Liver (tissue), 10 donors: ENCODE measurements at places on chromosomes 5 and 9.
A peak's percentile ranks its signal among the peaks of the same experiment; 100 is the strongest.

DNA sequence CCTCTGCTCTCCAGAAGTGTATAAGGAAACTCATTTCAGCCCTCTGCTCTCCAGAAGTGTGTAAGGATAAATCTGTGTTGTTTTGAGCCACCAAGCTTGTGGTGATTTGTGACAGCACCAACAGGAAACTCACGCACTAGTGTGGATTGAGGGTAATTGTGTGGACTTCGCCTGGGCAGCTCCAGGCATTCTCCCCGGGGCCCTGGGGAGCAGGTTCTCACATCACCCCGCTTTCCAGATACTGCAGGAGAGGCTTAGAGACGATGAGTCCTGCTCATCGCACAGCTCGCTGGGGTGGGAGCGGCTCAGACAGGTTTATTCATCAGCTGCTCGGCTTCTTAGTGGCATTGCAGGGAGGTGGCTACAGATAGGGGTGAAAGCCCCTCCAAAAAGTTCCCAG lies 38.4 kb upstream of the RNF130 start:
- H3K27ac ChIP-seq, result no peak overlapping the region
- no peaks in the 10 kb centered on the region for H3K36me3 ChIP-seq
- no peak for DNase-seq
- no peaks in the 10 kb centered on the region for H3K27me3 ChIP-seq
- no peak overlapping the region for H3K4me3 ChIP-seq

- H3K27me3 ChIP-seq, result no peaks in the 10 kb centered on the region
- H3K4me3 ChIP-seq, result no peak overlapping the region
- H3K4me1 ChIP-seq, result no peaks in the 10 kb centered on the region
- DNase-seq, result no peak
- no peaks in the 10 kb centered on the region for H3K36me3 ChIP-seq
These were observed 80.3 kb downstream of the ADGRV1 start for GRCh38 chr5:90638878-90639277.

DNA sequence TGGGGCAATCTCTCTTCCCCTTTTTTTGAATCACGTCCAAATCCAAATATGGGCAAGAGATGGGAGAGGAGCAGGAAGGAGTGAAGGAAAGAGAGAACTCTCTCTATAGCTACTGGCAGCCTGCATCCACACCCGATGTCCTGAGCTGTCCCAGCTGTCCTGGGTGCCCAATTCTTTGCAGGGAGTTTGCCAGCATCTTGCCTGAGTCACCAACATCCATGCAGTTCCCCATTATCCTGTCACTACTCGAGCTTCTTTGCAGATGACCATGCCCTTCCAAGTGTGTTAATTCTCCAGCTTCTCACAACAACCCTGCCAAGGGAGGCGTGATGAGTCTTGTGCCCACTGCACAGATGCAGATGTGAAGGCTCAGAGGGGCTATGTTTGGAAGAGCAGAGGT lies 127.1 kb downstream of the NSG2 start:
- H3K27me3 ChIP-seq, result no peaks in the 10 kb centered on the region
- H3K4me3 ChIP-seq, result no peak overlapping the region
- DNase-seq, result no peak
- no peak overlapping the region for H3K27ac ChIP-seq

- no peak for DNase-seq
- H3K27me3 ChIP-seq, result no peaks in the 10 kb centered on the region
- no peaks in the 10 kb centered on the region for H3K36me3 ChIP-seq
- no peak overlapping the region for H3K4me3 ChIP-seq
- H3K27ac ChIP-seq, result peak overlapping the region; percentile 48
- H3K4me1 ChIP-seq, result no peaks in the 10 kb centered on the region
These were observed 103.5 kb upstream of the DPYSL3 start for GRCh38 chr5:147613359-147613758.

GRCh38 chr5:123033157-123033671 lies 3.3 kb downstream of the PPIC start:
- peaks cover 8% of the 10 kb centered on the region for H3K4me1 ChIP-seq
- peaks cover 4% of the 10 kb centered on the region for H3K36me3 ChIP-seq

DNA sequence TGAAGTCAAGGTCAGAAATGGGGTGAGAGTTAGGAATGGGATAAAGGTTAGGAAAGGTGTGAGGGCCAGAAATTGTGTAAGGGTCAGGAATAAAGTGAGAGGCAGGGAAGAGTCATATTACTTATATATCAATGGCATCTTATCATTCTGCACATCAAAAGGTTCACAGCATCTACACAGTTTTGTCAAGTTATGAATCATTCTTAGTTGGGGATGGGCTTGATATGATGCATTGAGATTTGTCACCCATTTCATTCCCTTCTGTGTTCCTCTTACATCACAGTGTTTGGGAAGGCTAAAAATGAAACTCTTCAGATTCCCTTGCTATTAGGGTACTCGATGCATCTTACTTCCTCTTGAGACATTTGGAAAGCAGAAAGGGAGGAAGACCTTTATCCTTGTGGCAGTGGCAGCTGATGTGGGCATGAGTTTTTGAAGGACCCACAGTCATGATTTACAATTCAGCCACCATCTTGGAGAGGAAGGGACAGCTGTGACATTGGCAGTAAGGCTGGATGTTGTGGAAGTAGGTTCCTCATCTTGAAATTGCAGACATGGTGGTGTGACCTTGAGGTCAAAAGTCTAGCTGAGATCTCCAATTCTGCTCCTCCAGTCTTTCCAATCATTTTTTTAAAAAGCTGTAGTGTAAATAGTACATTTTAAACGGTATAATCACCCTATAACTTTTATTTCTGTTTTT lies 24.2 kb upstream of the NPR3 start:
- H3K27me3 ChIP-seq, result no peaks in the 10 kb centered on the region
- no peaks in the 10 kb centered on the region for H3K36me3 ChIP-seq
- H3K27ac ChIP-seq, result no peak overlapping the region
- no peak overlapping the region for H3K4me3 ChIP-seq
- no peak for DNase-seq
